Pericardium fibroblast (primary cell): ENCODE measurements at places on chromosomes 2 and 18. TPM values are rescaled to one million over a fixed set of nuclear protein-coding genes. Genes with fewer than 3 reads are reported as not detected.

TTR gene
- total RNA-seq = not detected in 2 replicates

SLC14A1 gene
- under 0.01 TPM in 1 of 2 replicates, not detected in the other for total RNA-seq

TFCP2L1 gene
- not detected in 2 replicates for total RNA-seq

KIF3C gene
- 10.6 and 11.2 TPM in 2 replicates for total RNA-seq
